ENCODE measurements at places on chromosomes 7 and 10.
A peak's percentile ranks its signal among the peaks of the same experiment; 100 is the strongest.

DNA sequence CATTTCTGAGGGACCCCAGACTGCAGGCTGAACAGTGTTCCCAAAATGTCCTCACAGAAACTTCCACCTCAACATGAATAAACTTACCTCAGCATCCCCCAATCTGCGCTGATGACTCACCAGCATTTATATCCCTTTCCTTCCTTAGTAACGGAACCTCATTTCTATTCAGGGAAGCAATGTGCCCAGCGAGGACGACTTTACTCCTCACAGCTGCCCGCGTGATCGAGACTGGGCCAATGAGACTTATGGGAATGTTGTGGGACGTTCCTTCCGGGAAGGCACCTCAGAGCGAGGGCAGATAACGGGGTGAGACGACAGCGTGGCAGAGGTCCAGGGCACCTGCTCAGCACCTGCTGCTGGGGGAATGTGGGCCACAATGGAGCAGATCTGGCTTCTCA is 73.1 kb upstream of the CAMK2B start:
- no peak for DNase-seq

DNA sequence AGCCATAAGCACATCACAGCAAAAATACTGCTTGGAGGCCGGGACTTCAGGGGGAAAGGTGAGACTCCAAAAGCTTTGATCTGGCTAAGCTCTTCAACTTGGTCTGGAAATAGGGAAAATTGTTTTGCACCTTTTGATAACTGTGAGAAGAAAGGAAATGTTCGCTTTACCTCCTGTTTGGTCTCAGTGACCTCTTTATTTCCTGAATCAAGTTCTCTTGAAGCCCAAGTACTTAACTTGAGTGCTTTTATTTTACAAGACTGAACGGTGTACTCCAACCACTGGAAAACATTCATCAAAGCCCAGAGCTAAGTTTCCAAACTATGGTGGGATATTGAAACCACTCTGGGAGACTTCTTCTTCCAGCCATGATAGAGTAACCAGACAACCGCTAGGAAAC is 5.3 kb downstream of the C10orf90 start:
- DNase-seq: no peak

DNA sequence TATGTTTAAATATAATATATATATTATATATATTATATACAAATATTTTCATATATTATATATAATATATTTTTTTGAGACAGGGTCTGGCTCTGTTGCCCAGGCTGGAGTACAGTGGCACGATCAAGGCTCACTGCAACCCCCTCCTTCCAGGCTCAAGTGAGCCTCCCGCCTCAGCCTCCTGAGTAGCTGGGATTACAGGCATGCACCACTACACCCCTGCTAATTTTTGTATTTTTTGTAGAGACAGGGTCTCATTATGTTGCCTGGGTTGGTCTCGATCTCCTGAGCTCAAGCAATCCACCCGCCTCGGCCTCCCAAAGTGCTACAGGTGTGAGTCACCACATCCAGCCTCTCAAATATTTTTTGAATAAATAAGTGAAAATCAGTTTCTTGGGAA is 215.5 kb downstream of the GATA3 start:
- no peak for DNase-seq

DNA sequence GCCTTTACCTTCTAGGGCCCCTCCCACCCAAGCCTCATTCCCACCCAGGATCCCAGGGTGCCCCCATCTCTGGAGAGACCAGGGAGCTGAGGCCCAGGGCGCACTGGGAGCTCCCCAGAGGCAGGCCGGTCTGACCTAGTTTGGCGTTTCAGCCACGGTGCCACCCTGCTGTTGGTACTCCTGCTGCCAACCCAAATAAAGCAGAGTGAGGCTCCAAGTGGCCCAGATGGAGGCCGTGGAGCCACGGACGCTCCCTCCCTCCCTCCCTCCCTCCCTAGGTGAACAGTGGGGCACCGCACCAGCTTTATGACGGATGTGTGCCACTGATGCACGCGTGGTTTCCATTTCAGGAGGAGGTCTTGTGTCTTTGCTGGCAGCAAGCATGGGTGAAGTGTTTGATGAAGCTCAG is 1.8 kb downstream of the INPP5A start:
- DNase-seq: peak; percentile 41

DNA sequence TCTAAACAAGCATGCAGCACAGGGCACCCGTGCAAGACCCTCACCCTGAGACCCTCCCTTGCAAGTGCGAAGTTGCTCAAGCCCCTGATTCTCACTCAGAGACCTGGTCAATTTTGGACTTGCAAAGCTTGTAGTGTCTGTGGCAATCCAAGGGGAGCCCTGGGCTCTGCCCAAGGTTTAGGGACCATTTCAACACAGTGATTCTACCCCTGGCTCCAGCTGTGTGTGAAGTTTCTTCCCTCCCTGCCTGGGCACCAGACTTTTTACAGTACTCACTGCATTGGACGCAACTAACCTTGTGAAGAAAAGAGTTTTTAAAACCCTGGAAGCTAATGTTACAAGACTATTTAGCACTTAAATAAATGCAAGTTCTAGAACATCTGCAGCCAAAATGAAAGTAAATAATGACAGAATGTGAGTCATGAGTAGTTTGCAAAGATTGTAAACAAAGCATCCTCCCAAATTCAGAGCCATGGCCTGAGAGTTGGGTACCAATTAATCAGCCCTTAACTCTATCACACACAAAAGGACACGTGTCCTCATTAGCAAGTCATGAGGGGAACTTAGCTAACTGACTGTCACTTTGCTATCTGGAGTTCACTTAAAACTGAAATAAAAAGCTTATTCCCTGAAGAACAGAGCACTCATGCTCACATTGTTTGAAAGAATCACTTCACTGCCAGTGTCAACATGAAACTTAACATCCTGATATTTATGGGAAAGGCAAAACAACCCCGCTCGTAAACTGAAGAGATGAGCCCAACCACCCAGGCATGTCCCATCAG is 48.1 kb downstream of the RGS10 start:
- no peak for DNase-seq

DNA sequence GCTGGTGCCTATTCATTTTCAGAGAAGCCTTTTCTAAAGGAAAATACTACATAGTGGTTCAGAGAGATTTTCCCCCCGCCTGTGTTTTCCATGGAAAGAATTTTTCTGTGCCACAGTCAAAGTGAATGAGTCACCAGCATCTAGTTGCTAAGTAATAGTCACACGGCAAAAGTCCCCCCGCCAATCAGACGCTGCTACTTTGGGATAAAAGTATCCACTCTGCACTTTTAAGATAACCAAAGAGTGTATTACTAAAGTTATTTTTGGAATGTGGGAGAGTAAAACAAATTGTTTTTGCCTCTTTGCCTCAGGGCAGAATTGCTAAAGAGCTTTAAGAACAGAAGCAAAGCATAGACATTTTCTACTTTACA is 23.5 kb downstream of the ABLIM1 start:
- no peak for DNase-seq

- no peak for DNase-seq
Measured at GRCh38 chr7:34247468-34247867, 342.1 kb downstream of the BMPER start.

GRCh38 chr7:151012031-151012692 is 12.1 kb downstream of the ATG9B start:
- DNase-seq: no peak

- no peak for DNase-seq
Measured at GRCh38 chr10:14302035-14302434, 28.7 kb downstream of the FRMD4A start.

DNA sequence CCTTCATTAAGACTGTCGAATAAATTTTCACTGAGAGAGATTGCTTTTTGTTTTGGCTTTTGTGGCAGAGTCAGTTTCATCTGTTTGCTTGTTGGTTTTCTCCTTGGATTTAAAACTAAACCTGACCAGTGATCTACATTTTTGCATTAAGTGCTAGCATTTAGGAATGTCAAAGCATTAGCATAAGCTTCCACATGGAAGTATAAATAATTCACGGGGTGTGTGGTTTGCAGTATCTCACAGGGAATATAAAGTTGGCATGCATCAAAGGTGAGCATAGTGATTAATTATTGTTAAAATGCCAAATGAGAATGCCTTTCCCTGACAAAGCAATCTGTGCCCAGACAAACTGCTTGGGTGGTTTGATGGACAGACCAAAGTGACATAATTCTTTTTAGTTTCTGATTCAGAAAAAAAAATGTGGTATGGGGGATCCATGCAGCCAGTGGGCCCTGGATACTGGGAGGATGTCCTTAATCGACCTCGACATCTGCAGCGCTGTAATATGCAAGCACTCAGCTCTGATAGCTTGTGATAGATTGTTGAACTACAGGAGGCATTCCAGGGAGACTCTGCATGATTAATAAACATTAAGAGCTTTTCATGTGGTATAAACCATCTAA is 339.3 kb upstream of the POM121L12 start:
- no peak for DNase-seq

DNA sequence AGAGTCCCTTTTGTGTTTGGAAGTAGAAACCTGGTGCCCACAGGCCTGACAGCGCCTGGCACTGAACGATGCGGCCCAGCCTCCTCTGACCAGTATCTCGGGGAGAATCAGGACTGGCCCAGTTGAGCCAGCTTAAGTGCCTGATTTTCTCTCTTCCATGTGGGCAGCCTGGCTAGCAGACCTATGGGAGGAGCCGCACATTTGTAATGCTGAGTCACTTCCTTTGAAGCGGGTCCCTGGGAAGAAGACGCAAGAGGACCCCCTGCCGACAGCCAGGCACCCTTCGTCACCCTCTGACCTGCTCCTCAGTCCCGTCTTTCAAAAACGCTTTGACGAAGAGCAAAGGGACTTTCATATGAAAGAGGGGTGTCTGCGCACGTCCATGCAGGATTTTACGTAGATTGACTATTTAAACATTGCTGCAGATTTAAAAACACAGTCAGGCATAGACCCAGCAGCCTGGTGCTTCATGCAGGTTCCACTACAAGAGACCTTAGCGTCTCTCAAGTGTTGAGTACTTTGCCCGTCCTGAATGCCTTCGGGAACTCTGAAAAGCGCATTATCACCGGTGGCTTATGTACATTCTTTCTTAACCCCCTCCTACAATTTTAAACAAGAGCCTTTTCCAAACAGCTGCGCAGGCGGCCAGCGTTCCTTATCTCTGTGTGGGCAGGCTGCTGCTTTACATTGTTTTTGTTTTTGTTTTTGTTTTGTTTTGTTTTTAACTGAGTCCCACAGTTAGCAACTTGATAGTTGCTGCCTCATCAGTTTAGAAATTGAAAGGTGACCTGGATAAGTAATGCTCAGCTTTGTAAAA is 36.5 kb upstream of the AP5Z1 start:
- DNase-seq: no peak

- no peak for DNase-seq
Measured at GRCh38 chr10:16976803-16977202, 152.8 kb downstream of the CUBN start.

DNA sequence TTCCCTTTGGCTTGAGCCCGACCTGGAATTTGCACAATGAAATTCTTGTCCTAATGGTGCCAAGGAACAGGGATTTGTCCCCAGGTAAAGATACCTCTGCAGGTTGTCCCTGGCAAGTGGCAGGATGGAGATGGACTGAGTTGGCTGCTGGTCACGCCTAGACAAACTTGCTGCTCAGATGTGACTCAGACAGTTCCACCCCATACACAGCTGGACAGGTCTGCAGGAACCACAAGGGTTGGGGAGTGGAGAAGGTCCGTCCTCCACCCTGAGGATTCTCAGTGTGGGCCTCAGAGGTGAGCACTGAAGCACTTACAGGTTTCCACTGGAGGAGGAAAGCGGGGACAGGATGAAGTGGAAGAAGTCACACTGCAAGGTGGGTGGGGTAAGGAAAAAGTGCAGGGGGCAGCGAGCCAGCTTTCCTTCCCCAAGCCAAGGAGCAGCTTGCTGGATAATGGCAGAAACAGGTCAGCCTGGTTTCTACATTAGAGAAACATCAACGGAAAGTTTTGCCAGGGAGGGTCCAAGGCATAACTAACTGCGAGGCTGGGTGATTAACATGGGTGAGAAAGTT is 20.5 kb downstream of the ITPRIP start:
- no peak for DNase-seq

DNA sequence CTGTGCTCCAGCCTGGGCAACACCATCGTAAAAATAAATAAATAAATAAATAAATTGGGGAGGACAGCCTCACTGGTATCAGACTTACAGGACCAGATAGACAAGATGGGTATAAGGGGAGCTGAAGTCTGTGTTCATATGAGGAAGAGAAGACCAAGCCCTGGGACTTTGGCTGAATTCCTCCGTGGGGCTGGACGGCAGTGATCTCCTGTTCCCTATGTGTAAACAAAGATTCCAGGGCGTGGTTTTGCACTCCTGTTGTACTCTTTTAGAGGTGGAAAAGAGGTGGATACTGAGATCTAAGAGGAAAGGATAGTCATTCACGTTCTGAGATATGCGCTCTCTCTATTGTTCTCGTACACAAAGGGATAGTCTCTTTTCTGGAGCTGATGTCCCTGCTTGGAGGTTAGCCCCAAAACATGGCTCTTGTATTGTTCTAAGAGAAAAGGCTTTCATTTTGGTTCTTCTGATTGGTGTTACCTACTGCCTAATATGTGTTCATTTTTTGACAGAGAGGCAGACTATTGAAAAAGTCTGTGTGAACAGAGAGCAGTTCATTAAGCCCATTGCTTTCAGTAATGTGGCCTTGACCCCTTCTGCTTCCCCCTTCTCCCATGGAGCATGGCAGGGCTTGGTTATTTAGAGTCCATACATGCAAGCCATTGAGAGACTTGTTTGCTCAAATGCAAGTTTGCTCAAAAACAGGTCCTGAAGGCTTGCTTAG is 12.3 kb downstream of the KCTD7 start:
- no peak for DNase-seq

DNA sequence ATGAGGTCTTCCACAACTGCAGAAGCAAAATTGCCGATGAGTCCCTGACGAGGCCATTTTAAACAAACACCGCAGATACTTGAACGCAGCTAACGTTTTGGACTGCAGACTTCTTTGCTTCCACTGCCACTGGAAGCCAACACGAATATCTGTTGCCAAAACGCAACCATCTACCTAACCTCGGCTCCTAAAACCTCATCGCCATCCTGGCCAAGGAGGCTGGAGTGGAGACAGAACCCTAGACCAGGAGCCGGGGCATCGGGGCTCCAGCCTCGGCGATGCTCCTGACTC is 493 bp downstream of the WDR91 start:
- DNase-seq: no peak

- no peak for DNase-seq
Measured at GRCh38 chr10:20085115-20085514, 268.9 kb downstream of the PLXDC2 start.

GRCh38 chr10:47368431-47369180 is 15.5 kb downstream of the ZNF488 start:
- no peak for DNase-seq

GRCh38 chr7:106570948-106571418 is 90.0 kb downstream of the CCDC71L start:
- no peak for DNase-seq

All from central memory CD4-positive, alpha-beta T cell (primary cell).